ENCODE measurements at places on chromosomes 5 and 9.

- DNase-seq, result no peak
Observed at GRCh38 chr5:9182899-9183695, 362.8 kb downstream of the SEMA5A start.

GRCh38 chr9:37892063-37892462 is 11.9 kb downstream of the SLC25A51 start:
- no peak for DNase-seq

- no peak for DNase-seq
Observed at GRCh38 chr5:133415906-133416305, 196.4 kb downstream of the FSTL4 start.

DNA sequence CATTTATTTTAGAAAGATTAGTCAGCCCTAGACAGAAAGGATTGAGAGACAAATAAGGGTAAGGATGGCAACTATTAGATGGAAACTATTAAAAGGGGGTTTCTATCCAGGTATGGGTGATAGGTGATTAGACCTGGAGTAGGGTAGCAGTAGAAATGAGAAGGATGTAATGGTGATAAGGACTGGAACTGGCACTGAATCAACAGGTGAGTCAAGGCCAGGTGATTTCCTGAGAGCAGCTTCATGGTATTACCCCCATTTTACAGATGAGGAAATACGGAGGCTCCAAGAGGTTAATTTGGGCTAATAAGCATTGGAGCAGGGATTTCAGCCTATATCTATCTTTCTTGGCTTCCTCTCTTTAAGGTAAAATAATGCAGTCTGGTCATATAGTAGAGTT is 55.7 kb downstream of the CAST start:
- no peak for DNase-seq

GRCh38 chr5:50856401-50857119 is 190.1 kb downstream of the PARP8 start:
- no peak for DNase-seq

DNA sequence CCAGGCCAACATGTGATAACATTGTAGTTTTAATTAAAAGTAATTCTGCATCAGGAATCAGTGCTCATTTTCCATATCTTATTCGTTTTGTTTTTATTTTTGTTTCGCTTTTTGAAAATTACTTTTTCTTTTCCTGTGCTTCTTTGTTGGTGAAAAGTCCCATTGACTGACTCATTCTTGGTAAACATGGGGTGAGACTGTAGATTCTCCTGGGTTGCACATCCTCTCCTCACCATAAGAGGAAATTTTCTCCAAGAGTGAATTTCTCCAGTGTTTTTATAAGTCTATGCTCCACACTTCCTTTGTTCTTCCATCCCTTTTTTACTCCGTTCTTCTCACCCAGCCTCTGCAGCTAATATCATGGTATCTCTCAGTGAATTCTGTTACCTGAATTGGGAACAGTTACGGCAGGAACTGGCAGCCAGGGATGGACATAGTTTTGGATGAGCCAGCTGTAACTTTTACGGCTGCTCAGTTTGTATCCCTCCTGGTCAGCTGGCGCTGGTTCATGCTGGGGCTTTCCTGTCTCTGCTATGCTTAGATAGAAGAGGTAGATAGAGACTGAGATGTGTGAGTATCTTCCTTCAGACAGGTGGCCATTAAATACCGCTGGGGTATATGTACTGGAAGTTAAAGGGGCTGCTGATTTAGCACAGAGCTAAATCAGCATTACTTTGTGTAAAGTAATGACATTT is 80.0 kb downstream of the MAN2A1 start:
- peak; percentile 34 for DNase-seq
